ENCODE measurements at places on chromosomes 2 and 18.

GRCh38 chr2:179981085-179981484 is 26.0 kb downstream of the CWC22 start:
- peak; percentile 34 for DNase-seq

DNA sequence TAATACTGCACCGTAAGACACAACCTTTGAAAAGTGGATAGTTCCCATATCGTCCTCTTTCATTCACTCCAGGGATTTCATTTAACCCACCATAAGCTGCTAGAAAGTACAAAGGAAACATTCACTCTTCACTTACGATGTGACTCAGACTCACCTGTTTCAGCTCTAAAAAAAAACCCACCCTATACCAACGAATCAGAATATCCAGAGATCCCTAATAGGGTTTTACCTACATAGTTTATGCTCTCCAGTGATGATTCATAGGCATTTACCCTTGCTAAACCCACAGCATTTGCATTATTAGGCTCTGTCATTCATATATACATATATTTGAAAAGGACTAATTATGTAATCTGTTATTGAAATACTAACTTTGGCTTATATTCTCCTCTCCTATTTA is 60.2 kb downstream of the PRPF40A start:
- no peak for DNase-seq

DNA sequence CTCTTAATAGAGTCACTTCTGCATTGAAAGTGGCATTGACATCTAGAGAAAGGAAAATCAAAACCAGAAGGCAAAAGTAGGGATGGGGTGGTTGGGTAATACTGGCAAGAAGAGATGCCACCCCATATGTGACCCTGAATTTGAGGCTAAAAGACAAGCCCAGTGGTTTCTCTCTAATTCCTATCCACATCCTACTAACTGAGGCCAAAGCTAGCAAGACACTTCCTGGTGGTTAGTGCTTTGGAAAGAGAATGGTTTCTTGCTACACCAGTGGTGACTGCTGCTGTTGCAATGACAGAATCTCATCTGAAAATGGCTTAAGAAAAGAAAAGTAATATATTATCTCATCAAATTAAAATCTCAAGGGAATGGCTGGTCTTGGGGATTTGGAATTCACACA is 640.6 kb downstream of the EPHA4 start:
- DNase-seq = no peak

GRCh38 chr18:75249175-75249518 is 38.5 kb downstream of the TSHZ1 start:
- DNase-seq = no peak

GRCh38 chr18:59921384-59921891 is 21.6 kb downstream of the PMAIP1 start:
- no peak for DNase-seq

DNA sequence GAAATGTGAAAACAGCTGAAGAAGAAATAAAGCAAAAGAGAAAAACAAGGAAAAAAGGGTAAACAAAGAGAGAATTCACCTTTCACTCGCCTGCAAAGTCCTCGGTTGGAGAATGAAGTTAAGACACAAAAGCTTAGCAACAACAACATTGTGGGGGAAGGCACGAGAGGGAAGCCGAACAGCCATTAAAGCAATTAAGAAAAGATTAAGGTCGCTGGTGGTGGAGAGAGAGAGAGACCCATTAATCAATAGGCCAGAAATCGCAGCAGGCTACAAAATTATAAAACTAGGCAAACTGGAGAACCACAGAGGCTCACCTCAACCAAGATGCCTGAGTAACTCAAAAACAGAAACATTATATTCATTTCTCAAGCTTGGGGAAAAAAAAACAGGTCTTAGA is 120.0 kb upstream of the SIX3 start:
- DNase-seq = no peak

- DNase-seq = peak; percentile 79
Measured at GRCh38 chr18:63366213-63367052, 573 bp downstream of the KDSR start.

DNA sequence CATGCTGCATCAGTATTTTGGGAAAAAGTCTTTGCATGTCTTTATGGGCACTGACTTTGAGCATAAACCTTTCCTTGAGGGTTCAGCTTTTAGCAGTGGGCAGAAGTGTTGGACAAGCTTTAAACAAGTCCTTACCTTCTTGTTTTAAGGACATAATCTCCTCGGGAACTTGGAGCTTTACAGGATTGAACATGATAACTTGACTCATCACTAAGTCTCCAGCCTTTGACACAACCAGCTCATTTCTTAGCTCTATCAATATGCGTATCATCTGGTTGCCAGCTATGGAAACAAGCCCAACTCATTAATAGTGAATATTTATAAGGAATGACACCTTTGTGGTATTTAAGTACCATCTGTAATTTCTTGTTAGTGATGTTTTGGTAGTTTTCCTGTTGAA is 21.0 kb upstream of the RAB27B start:
- no peak for DNase-seq

GRCh38 chr2:4357121-4357520 is 653.7 kb downstream of the DCDC2C start:
- DNase-seq = no peak

DNA sequence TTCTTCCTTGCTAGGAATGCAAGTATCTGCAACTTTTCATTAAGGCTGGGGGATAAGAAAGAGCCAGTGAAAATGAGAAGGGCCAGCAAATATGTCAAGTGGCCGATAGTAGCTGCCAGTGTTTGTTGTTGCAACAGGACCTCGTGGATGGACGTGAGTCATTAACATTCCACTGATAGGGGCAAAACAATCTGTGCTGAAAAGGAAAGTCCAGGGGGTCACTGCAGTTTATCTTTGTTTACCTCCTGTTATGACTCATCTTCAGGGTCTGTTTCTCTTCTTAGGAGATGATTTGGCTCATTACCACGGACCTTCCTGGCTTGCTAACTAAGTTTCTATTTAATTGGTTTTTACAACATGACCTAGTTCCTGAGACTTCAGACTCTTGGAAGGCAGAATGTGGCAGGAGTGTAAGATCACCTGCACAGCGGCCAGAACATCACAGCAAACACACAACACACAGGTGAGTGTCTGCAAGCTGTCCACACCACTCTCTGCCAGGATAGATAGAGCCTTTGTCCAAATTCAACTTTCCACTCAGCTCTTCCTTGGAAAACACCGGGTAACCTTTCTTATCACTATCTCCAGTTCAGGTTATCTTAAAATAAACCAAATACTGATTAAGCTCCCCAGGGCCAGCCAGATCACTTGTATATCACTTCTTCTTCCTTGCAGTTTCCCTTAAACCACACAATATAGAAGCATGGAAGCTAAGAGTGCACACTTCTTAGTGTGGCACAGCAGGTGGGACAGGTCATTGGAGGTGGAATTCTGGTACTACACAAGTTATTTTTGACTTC is 157.5 kb upstream of the LMAN1 start:
- DNase-seq = peak; percentile 85

- DNase-seq = no peak
Measured at GRCh38 chr2:204282525-204282924, 262.8 kb upstream of the PARD3B start.

GRCh38 chr18:58124475-58124874 is 80.4 kb downstream of the NEDD4L start:
- DNase-seq = no peak

- DNase-seq = peak; percentile 17
Measured at GRCh38 chr2:227214622-227215041, 50.2 kb downstream of the COL4A3 start.

- peak; percentile 41 for DNase-seq
Measured at GRCh38 chr2:200592406-200593075, 6.7 kb downstream of the AOX1 start.
